ENCODE measurements at places on chromosomes 3 and 15. TPM values are rescaled to one million over a fixed set of nuclear protein-coding genes. Genes with fewer than 3 reads are reported as not detected.

GRCh38 chr3:196280689-196281440 lies 6.7 kb downstream of the PCYT1A start:
- DNase-seq = peak; percentile 51

GRCh38 chr3:127781411-127782001 lies 40.8 kb downstream of the MGLL start:
- DNase-seq = no peak

GRCh38 chr3:54123003-54123775 lies 837 bp downstream of the CACNA2D3 start:
- DNase-seq = no peak

DNA sequence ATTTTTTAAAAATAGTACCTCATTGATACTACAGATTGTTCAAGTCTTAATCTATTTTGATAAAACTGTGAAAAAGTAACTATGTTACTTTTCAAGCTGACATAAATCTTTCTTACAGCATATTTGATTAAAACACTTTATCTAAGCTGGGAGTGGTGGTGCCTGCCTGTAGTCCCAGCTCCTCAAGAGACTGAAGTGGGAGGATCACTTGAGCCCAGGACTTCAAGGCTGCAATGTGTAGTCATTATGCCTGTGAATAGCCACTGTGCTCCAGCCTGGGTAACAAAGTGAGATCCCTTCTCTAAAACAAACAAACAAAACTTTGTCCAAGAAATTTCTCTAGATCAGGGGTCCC lies 59.6 kb upstream of the NEDD4 start:
- no peak for DNase-seq

- DNase-seq = no peak
Measured at GRCh38 chr3:8841472-8841871, 72.1 kb upstream of the OXTR start.

DNA sequence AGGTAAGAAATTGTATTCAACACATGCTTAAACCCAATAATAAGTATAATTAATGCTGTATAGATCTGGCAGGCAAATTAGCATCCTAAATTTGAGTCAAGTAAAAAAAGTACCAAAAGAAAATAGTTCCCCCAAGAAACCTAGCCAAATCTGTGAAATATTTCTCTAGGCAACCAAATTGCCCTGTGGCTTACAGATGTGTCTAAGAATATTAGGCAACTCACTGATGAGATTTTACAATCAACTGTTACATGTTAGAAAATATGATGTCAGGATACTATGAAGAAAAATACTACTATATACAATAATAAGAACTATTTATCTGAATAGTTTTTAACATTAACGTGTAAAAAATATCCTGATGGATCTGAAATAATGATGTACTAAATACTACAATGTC lies 397.1 kb downstream of the TIGIT start:
- DNase-seq = no peak

DNA sequence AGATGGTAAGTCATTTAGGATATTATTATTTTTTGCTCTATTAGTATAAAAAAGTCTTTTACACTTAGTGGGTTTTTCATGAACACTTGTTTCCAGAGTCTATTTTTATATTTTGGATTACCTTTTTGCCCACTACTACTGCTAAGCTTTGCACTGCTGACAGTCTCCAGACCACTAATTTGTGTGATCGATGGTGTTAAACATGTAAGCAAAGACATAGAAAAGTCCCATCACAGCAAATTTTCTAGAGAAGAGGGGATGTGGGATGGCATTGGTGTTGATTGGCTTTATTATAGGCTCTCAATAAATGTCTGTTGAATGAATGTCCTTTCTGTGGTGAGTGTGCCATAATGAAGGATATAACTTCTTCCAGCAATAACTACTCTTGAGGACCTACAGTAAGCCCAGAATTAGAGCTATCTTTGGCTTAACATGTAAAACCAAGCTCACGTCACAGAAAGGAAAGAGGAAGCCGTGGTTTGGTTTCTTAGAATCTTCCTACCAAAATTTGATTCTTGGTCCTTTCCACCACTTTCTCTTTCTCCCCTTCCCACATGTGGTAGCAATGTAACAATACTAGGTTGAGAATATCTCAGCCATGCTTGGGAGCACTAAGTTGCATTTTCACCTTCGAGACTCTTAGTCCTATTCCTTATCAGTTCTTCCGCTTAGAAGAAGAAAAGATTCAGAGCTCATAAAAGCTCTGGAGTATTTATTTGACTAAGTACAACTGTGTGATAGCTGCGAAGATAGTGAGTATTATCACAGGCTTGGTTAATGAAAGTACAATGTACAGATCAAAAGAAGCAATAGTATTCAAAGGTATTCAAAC lies 90.6 kb upstream of the UMPS start:
- peak; percentile 32 for DNase-seq

- DNase-seq = no peak
Measured at GRCh38 chr15:32941823-32942222, 224.0 kb downstream of the GREM1 start.

DNA sequence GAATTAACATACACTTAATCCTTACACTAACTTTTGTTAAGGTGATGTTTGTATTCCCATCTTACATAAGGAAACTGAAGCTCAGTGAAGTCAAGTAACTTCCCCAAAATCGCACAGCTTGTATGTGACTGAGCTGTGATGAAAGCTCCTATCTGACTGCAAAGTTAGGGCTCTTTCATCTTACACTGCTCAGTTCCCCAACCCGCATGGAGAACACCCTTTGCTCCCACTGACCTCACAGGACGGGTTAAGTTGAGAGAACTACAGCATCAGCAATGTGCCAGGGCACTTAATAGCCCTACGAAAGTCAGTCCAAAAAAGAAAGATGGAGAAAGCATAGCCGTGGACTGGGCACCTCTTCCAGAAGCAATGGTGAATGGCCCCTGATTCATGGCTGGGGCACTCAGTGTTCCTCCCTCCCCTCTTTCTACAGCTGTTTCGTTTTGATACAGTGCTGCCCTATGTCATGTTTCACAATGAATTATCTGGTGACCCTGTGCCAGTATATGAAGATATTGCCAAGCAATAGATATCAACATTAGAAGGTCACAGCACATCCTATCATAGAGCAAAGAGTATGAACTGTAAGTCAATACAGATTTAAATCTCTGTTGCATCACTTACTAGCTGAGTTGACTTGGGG lies 38.0 kb downstream of the CADPS start:
- DNase-seq = no peak

GRCh38 chr3:55252921-55253320 lies 234.2 kb downstream of the WNT5A start:
- no peak for DNase-seq

- DNase-seq = no peak
Measured at GRCh38 chr15:97645758-97646157, 314.7 kb upstream of the ARRDC4 start.

DNA sequence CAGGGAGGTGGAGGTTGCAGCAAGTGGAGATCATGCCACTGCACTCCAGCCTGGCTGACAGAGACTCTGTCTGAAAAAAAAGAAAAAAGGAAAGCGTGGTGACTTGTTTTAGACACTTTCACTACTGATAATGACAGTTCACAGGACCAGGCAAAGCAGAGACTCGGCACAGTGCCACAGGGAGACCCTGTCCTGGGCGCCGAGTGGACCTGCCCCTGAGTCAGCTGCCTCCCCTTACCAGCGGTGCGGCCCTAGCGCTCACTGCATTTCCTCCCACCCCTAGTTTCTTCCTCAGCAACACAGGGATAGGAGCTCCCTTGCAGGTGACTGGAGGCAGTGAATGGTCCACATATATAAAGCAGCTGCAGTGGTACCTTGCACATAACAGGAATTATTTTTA lies 38.7 kb upstream of the NSMCE3 start:
- DNase-seq = no peak

DNA sequence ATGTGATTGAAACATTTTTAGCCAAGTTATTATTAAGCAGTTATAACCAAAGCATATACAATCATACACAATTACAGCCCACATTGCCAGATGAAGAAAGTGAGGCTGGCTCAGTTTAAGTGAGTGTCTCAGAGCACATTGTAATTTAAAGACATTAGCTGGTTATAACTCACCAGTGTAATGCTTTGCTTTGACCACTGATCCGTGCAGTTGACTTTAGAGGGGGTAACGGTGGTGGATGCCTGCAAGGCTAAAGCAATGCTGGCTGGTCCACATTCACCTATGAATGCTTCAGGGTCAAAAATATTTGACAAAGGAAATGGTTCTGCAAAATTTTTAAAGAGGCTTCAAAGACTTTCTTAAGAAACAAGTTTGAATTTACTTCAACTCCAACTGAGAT lies 1.2 kb downstream of the C3orf85 start:
- DNase-seq = no peak

GRCh38 chr3:179299999-179300613 lies 22.7 kb upstream of the ZNF639 start:
- no peak for DNase-seq

GRCh38 chr3:127834771-127835170 lies 12.5 kb upstream of the MGLL start:
- no peak for DNase-seq

DNA sequence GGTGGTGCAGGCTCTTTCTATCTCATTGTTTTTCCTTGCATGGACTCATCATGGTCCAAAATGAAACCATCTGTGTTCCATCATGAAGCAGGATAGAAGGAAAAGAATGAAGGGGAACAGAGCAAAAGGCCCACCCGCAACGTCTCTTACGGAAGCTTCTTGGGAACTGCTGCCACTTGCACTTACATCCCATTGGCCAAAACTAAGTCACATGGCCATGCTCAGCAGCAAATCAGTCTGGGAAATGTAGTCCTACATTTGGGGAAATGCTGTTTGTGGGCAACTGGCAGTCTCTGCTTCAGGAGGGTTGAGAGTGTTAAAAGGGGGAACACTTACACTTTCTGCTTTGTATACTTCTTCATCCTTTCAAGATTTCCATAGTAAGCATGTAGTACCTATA lies 191.6 kb downstream of the SV2B start:
- DNase-seq = no peak

DNA sequence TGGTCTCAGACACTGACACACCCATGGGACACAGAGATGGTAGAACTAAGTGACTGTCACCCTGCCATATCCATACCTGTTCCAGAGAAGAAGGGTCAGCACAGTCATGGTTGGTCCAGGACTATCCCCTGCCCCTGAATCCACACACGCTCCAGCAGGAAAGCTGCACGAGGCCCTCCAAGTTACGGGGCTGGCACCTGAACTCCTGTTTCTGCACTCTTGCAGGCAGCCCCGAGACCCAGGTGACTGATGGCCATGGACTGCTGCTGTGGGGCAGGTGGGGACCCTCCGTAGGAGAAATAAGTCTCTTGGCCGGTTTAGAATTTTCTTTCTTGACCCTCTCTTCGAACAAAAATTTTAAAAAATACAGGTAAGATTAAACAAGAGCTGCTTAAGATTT lies 30.6 kb downstream of the CHDH start:
- no peak for DNase-seq

DNA sequence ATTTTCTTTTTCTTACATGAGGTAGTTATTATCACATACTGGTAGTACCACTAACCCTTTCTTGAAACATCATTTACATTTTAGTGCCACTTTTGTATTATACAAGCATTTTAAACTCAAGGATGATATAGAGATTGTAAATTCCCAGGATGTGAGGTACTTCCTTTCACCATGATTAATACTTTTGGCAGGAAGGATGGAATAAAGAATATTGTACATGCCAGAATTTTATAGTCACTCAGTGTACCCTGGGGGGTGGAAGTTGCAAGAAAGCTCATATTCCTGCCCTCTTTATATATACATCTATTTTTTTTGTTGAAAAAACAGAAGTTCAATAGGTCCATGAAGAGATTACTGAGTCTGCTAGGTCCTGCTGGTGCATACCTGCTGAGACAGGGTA lies 141.0 kb upstream of the PLSCR5 start:
- DNase-seq = no peak

GRCh38 chr3:172030181-172030580 lies 9.2 kb upstream of the FNDC3B start:
- no peak for DNase-seq

DNA sequence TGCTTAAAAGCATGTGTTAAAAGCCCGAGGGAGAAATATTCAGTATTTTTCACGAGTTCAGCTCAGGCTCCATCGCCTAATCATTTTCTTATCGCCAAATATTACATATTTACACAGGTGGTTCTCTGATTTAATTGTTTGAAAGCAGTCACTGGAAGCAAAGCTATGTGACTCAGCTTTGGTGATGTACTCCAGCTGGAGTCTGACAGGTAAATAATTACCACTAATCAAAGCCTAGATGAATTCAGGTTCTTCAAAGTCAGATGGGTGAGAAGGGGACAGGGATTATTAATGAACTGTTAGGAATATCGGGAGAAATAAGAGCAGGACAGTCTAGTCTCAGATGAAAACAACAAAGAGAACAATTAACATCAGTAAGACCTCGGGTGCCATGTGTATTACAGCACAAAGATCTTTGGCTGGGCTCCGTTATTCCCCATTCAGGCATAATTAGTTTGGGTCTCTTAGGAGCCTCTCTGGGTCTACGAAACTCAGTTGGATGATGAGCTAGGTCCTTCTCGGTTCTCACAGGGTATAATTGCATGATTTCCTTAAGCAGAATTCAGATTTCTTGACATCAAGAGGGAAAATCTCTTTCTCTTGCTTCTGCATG lies 331.7 kb upstream of the ADAMTS9 start:
- no peak for DNase-seq

DNA sequence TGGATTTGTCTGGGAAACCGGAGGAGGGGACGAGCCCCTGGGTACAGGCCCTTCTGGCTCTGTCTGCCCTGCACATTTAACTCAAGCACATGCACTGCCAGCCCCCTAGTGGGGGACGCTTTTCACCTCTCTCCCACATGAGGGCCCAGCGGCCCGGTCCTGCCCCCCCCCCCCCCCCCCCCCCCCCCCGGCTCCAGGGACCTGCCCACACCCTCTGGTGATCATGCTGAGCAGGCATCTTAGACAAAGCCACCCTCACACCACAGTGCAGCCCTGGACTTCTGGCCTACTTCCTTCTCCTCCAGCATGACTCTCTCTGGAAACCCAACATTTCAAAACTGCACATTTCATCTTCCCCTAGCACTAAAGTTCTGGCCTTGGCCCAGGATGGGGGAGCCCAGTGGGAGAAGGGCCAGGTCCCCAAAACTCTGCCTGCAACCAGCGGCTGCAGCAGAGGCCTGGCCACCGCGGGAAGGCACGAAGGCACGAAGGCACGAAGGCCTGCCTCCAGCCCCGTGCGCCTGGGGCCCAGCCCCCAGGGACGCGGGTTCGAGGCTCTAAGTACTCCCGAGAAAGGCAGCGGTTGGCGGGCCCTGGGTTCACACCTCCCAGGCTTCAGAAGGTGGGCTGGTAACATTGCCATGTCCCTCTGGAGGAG lies 14.1 kb downstream of the KLF15 start:
- DNase-seq = no peak

DUOXA2 gene
- total RNA-seq = not detected

DCLK3 gene
- not detected for total RNA-seq

BCHE gene
- not detected for total RNA-seq

TRPM1 gene
- not detected for total RNA-seq

CHST13 gene
- not detected for total RNA-seq

LSAMP gene
- total RNA-seq = not detected

EPHB1 gene
- 1.8 TPM for total RNA-seq

MEGF11 gene
- not detected for total RNA-seq

LMCD1 gene
- 0.99 TPM for total RNA-seq

KLHL6 gene
- total RNA-seq = 41.2 TPM
